DMS 273 treated with DMSO at 0.1 percent for 48 hours (cell line): ENCODE measurements at places on chromosomes 1 and 21.

DNA sequence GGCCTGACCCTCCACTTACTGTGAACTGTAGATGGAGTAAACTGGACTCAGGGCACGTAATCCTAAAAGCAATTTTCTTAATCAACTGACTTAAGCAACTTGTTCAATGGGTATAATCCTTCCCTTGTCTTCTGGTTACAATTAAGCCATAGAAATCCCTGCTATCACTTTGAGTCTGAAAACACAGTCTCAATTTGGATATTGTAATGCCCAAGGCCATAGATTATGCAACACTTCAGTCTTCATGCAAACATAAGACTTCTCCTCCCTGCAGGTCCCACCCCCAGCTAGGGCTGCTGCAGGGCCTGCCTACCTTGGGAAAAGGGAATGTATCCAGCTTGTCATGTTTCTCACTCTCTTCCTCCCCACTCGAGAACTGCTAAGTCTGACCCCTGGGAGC lies 6.2 kb upstream of the SLC5A9 start:
- DNase-seq, result no peak

GRCh38 chr1:197178998-197179397 lies 32.5 kb upstream of the ASPM start:
- DNase-seq, result no peak

GRCh38 chr1:225848030-225848955 lies 33.9 kb downstream of the TMEM63A start:
- DNase-seq, result peak; percentile 87

DNA sequence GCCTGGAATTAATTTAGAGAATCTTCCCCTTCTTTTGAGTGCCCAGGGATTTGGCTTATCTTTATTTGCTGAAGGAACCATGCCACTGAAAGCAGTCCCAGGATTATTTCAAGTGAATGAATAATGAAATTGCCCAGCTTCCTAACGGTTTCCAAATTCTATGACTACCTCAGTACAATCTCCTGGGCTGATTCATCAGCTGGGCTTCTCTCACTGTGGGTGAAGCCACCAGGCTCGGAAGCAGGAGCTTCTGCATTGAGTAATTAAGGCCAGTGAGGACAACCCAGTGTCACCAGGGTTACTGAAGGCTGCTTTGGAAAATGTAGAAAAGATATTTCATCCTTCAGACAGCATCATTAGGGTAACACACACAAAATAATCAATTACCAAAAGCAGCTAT lies 169.8 kb downstream of the DAB1 start:
- DNase-seq, result no peak

GRCh38 chr1:21321963-21322680 lies 31.9 kb upstream of the ECE1 start:
- no peak for DNase-seq

DNA sequence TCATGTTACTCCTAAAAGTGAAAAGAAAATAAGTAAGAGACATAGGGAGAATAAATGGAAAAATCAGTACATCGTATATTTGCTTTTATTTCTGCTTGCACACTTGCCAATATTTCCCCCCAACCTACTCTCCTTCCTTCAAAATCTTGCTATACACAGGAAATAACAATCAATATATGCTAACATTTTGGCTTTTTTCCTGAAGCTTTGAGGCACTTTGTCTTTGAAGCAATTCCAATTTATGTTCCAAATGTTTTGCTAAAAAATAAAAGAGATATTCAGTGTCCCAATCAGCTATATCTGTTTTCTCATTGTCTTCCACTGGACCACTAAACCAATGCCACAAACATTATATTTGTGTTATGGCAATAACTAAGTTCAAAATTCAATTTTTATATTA lies 184.0 kb upstream of the NEGR1 start:
- no peak for DNase-seq

- no peak for DNase-seq
These were observed 53.5 kb downstream of the MIGA1 start for GRCh38 chr1:77832901-77833300.

GRCh38 chr1:245448975-245449431 lies 294.2 kb downstream of the KIF26B start:
- DNase-seq, result no peak

- no peak for DNase-seq
These were observed 112.8 kb downstream of the LIPI start for GRCh38 chr21:14097881-14098499.

- no peak for DNase-seq
These were observed 8.3 kb downstream of the RCAN1 start for GRCh38 chr21:34606621-34607020.

DNA sequence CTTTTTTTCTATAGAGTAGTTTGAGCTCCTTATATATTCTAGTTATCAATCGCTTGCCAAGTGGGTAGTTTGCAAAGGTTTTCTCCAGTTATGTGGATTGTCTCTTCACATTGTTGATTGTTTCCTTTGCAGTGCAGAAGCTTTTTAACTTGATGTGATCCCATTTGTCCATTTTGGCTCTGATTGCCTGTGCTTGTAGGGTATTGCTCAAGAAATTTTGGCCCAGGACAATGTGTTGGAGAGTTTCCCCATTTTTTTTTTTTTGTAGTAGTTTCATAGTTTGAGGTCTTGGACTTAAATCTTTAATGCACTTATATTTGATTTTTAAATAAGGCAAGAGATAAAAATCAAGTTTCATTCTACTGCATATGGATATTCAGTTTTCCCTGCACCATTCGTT lies 774.8 kb upstream of the ADAMTS5 start:
- DNase-seq, result no peak

DNA sequence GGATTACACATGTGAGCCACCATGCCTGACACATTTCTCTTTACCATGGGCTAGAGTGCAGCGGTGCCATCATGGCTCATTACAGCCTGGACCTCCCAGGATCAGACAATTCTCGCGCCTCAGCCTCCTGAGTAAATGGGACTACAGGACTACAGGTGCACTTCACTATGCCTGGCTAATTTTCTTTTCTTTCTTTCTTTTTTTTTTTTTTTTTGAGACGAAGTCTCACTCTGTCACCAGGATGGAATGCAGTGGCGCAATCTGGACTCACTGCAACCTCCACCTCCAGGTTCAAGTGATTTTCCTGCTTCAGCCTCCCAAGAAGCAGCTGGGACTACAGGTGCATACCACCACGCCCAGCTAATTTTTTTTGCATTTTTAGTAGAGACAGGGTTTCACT lies 14.8 kb upstream of the KIF1B start:
- no peak for DNase-seq

DNA sequence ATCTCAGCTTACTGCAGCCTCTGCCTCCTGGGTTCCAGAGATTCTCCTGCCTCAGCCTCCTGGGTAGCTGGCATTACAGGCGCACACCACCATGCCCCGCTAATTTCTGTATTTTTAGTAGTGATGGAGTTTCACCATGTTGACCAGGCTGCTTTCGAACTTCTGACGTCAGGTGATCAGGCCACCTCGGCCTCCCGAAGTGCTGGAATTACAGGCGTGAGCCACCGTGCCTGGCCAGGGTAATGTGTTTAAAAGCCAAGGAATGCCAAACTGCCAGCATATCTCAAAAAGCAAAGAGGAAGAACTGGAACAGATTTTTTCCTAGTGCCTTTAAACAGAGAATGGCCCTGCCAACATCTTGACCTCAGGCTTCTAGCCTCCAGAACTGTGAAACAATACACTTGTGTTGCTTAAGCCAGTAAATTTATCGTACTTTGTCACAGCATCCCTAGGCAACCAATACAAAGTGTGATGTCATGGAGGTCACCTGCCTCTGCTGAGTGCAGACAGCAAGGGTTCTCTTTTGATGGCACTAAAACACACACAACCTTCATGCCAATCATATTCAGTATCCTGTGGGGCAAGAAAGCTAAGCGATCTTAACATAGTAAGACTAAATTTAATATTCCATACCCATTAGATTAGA lies 858.3 kb upstream of the TMPRSS15 start:
- no peak for DNase-seq
